ENCODE measurements at places on chromosomes 11 and 22.
A peak's percentile ranks its signal among the peaks of the same experiment; 100 is the strongest.

DNA sequence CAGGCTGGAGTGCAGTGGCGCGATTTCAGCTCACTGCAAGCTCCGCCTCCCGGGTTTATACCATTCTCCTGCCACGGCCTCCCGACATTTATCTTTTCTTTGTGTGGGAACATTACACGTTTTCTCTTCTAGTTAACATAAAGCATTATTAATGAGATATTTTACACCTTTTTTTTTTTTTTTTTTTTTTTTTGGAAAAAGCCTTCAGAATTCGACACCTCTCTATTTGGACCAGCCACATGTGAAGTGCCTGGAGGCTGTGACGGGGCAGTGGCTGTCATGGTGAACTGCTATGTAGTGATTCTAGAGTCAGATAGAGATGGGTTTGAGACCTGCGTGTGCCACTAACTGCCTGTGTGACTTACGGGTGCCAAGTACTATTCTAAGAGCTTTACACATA, 64.3 kb downstream of the SMIM38 start:
- no peak overlapping the region for H3K4me3 ChIP-seq
- H3K27me3 ChIP-seq, result no peaks in the 10 kb centered on the region
- no peaks in the 10 kb centered on the region for H3K4me1 ChIP-seq

DNA sequence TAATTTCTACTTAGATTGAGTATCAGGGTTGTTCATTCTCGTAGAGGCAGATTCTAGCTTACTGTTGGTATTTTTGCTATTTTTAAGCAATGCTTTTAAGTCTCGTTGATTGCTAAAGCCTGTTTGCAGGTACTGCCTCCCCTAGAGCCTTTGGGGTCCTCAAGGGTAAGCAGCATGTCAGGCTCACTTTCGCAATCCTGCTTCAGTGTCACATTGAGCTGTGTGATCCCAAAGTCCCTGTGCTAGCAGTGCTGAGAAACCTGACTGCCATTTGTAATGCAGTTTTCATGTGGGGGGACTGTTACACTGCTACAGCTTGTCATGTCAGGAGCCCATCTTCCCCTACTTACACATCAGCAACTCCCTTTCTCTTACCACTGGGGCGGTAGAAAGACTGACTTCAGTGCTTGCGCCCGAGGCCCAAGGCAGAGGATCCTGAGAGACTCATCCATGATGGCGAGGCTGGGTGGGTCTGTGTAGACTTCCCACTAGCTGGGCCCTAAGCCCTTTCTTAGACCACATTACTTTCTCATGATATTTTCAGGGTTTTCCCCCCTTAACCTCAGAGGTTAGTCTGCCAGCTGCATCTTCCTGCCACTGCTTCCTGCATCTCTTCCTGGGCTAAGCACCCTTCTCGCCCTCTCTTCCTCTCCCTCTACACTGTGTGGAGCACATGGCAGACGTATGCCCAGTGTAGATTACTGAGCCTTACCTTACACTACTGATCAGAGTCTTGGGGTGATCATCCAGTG, 40.8 kb upstream of the ST14 start:
- peak overlapping the region; percentile 40 for H3K27ac ChIP-seq
- DNase-seq, result peak; percentile 38
- H3K27me3 ChIP-seq, result no peaks in the 10 kb centered on the region
- no peaks in the 10 kb centered on the region for H3K36me3 ChIP-seq
- peaks cover 20% of the 10 kb centered on the region for H3K4me1 ChIP-seq
- H3K4me3 ChIP-seq, result peak overlapping the region; percentile 29

GRCh38 chr11:44525473-44526252, 39.8 kb upstream of the CD82 start:
- no peaks in the 10 kb centered on the region for H3K4me1 ChIP-seq
- no peak overlapping the region for H3K4me3 ChIP-seq
- no peak for DNase-seq
- H3K36me3 ChIP-seq, result no peaks in the 10 kb centered on the region

DNA sequence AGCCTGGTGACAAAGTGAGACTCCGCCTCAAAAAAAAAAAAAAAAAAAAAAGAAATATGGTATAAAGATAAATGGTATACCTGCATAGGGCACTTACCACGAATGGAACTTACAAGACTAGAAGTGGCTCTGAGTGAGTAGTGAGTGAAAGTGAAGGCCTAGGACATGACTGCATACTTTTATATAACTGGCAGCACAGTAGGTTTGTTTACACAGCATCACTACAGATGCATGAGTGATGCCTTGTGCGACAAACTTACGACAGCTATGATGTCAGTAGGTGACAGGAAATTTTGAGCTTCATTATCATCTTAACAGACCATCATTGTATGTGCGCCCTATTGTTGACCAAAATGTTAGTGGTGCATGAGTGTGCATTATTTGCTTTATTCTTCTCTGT, 17.7 kb downstream of the XRCC6 start:
- no peak overlapping the region for H3K4me3 ChIP-seq
- no peaks in the 10 kb centered on the region for H3K4me1 ChIP-seq
- H3K27ac ChIP-seq, result no peak overlapping the region
- H3K36me3 ChIP-seq, result peaks cover 32% of the 10 kb centered on the region
